Hair follicle dermal papilla cell (primary cell): ENCODE measurements at places on chromosomes 1 and 21. TPM values are rescaled to one million over a fixed set of nuclear protein-coding genes. Genes with fewer than 3 reads are reported as not detected.

Gene RHBDL2
- 0.85 and 1.6 TPM in 2 replicates for total RNA-seq

Gene RAB7B
- total RNA-seq: 13.1 and 13.8 TPM in 2 replicates

Gene RPTN
- 0.12 TPM in 1 of 2 replicates, not detected in the other for total RNA-seq

Gene LDLRAD2
- 0.16 TPM in 1 of 2 replicates, not detected in the other for total RNA-seq

Gene KCNE2
- total RNA-seq: 0.16 TPM in 1 of 2 replicates, not detected in the other

Gene CFAP57
- 0.61 and 0.81 TPM in 2 replicates for total RNA-seq

Gene ACTN2
- total RNA-seq: 0.65 TPM in 1 of 2 replicates, not detected in the other

Gene GLMP
- total RNA-seq: 81.5 and 85.2 TPM in 2 replicates

Gene MX2
- total RNA-seq: 7.9 and 16.1 TPM in 2 replicates

Gene KMO
- under 0.01 and 0.49 TPM in 2 replicates for total RNA-seq

Gene SLC5A9
- not detected in 2 replicates for total RNA-seq

Gene MYOC
- not detected in 2 replicates for total RNA-seq

Gene LCK
- not detected in 2 replicates for total RNA-seq

Gene ACTL8
- not detected in 2 replicates for total RNA-seq
